ENCODE measurements at places on chromosomes 12 and 14.

DNA sequence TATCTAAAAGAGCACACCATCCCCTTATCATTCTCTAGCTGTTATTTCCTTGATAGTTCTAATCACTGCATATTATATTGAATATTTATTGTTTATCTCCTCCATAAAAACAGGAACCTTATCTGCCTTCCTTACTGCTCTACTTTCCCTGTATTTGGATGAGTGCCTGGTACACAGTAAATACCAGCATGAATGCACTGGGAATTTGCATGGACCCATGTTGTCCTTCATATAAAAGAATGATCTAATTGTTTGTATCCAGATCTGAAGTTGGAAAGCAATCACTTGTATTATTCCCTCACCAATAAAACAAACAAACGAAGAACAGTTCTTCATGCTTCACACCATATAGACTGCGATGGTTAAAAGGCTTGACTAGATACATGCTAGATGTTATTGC is 15.3 kb upstream of the CNOT2 start:
- no peak for DNase-seq

DNA sequence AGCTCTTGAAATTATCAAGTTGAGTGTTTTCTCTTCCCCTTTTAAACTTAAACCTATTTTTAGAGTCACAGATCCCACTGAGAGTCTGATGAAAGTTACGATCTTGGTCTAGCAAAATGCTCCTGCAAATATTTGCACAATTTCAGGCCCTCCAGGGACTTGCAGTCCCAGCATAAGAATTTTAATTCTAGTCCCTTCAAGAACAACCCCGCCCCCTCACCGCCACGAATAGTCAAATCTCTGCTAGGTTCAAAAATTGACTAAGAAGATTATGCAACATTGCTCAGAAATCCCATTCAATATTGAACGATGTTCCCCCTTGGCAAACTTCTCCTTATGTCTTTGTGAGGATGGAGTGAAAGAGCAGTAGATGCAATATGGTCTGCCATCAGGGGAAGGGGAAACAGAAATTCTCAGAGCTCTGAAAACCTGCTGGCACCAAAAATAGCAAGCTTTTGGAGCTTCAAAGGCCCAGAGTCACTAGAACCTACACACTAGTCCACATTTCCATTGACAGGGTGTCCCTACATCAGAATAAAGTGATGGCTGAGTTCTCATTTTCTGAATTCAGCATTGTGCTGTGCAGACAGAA is 127.5 kb upstream of the CCDC175 start:
- no peak for DNase-seq

GRCh38 chr12:93790472-93791152 is 113.4 kb downstream of the CRADD start:
- peak; percentile 18 for DNase-seq

DNA sequence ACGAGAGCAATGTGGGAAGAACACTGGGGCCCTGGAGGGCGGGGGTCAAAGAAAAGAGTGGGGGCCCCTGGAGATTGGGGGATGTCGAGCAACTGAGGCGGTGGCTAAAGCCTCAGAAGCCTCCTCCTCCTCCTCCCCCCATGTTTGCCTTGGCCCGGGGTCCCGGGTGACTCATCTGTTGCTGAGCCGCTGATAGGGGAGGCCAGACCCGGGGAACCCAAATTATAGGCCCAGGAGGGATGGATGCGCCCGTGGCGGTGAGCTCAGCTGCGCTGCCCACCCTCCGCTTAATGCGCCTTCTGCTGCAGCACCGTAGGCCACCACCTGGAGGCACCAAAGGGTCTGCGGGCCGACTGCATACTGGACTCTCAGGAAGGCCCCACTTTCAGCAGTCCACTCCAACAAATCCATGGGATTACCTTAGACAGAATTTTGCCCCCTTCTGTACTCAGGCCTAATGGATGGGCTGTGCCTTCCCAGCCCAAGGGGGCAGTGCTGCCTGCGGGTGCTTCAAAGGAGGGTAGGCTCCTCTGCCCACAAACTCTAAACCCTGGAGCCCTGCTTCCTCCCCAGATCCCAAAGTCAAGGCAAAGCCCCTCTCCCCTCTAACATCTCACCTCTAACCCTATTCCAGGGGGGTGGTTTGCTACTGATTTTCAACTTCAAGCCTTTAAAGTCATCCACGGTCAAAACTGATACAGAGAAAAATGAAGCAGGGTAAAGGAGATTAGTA is 2.6 kb upstream of the WNT10B start:
- DNase-seq: peak; percentile 35

DNA sequence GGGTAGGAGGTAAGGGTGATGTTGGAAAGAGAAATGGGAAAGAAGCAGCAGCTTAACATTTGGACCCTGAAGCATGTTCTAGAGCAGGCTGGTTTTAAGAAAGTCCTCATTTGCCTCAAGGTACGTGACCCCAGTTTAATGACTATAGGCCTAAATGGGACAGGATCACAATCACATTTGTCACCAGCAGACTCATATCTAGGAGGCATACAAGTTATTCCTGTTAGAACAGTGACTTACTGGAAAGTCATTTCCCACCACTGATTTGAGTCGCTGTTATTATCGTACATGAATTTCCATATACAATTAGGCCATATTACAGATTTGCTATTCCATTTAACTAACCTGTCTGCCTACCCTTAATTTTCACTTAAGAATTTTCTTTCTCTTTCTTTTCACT is 326.1 kb downstream of the DAD1 start:
- DNase-seq: no peak

DNA sequence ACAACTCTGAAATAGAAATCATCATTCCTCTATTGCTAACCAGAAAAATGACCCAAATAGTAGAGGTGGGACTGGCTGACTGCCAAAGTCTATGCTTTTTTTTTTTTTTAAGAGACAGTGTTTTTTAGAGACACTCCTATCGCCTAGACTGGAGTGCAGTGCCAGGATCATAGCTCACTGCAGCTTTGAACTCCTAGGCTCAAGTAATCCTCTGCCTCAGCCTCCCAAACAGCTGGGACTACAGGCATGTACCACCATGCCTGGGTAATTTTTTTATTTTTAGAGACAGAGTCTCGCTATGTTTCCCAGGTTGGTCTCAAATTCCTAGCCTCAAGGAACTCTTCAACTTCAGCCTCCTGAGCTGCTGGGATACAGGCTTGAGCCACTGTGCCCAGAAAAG is 19.2 kb downstream of the NR2C1 start:
- DNase-seq: no peak

DNA sequence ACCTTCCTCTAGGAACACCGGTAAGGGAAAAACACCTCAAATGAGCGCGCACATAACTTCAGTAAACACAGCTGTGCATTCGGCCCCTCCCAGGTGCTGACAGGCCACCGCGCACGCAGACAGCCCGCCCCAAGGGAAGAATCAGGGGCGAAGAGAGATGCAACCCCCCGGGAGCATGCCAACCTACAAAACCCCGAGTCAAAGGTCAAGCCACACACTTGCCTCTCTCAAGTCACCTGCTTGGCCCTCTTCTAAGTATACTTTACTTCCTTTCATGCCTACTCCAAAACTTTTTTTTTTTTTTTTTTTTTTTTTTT is 2.3 kb upstream of the CYP46A1 start:
- DNase-seq: no peak

- no peak for DNase-seq
These were observed 21.6 kb upstream of the CDK2AP1 start for GRCh38 chr12:123293178-123293760.

DNA sequence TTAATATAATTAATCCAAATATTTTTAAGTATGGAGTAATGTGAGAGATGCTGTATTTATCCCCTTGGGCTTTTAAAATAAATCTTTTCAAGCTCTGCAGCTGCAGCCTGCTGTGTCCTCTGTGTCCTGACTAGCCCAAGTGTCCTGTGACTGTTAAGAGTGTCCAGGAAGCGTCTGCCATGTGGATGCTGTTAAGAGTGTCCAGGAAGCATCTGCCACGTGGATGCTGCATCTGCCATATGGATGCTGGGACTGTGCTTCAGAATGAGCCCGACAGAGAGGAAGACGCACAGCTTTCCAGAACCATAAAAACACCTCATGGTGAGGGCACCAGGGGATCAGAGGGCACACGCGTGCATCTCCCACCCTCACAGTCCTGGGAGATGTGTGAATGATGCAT is 307.2 kb downstream of the ADGRD1 start:
- no peak for DNase-seq

DNA sequence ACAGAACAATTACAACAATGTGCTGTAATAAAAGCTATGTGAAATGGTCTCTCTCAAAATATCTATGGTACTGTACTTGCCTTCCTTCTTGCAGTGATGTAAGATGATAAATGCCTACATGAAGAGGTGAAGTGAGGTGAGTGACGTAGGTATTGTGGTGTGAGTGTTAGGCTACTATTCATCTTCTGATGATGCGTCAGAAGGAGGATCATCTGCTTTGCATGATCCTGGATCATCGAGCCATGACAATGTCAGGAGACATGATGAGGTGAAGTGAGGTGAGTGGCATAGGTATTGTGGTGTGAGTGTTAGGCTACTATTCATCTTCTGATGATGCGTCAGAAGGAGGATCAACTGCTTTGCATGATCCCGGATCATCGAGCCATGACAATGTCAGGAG is 105.8 kb downstream of the KCNC2 start:
- no peak for DNase-seq

- DNase-seq: no peak
These were observed 143.6 kb upstream of the OTX2 start for GRCh38 chr14:56953884-56954283.

DNA sequence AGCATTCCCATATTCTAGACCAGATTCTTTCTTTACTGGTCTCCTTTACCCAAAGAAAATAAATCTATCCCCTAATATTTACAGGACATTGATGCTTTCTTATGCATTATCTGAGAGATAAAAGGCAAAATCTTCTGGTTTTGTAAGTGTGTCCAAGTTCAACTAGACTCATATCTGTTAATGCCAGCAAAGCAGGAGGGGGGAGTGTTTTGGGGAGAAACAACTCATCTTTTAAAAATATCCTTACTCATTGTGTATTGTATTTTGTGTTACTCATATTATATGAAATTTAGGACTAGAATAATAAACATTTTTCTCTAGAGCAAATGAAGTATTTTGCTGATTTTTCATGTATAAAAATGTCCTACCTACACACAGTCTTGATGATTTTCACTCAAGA is 54.8 kb downstream of the SAMD4A start:
- DNase-seq: no peak
